ENCODE measurements at places on chromosomes 4 and X.

DNA sequence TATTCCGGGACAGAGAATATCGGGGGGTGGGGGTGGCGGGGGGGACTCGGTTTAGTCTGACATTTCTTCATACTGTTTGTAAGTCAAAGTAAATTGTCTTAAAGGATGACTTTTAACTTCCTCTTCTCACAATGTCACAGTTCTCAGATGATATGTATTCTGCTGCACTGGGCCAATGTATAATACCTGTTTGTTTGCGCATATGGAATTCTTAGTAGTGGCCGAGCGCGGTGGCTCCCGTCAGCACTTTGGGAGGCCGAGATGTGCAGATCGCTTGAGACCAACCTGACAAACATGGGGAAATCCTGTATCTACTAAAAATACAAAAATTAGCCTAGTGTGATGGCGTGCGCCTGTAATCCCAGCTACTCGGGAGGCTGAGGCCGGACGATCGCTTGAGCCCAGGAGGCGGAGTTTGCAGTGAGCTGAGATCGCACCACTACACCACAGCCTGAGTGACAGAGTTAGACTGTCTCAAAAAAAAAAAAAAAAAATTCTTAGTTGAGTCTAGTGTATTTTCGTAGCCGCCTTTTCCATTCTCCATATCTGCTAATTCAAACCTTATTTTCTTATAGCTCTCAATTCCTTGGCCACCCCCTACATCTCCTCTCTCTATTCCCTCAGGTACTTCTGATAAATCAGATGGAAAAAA is 851 bp downstream of the POLR2B start:
- no peak for DNase-seq

- no peak for DNase-seq
These were observed 6.0 kb downstream of the PLP1 start for GRCh38 chrX:103782640-103783039.

DNA sequence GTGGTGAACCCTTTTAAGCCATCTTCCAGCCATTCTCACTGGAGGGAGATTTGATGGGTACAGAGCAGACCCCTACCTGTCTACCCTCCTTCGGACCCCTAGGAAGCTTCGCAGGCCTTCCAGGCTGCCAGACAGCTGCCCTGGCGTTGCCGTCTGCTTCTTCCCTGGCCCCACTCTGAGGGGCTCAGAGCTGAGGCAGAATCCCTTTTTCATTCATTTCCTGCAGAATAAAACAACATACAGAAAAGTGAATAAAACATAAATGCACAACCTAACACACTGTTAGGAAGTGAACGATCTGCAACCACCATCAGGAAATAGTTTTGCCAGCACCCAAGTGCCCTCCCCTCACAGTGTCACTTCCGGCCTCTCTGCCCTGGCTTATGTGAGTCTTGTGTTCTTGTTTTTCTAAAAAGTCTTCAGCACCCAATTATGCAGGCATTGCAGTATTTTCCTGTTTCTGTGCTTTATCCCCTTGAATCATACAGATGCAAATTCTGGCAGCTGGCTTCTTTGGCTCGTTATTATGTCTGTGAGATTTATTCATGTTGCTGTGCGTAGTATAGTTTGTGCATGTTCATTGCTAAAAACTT is 5.6 kb upstream of the ADD1 start:
- DNase-seq, result peak; percentile 40

DNA sequence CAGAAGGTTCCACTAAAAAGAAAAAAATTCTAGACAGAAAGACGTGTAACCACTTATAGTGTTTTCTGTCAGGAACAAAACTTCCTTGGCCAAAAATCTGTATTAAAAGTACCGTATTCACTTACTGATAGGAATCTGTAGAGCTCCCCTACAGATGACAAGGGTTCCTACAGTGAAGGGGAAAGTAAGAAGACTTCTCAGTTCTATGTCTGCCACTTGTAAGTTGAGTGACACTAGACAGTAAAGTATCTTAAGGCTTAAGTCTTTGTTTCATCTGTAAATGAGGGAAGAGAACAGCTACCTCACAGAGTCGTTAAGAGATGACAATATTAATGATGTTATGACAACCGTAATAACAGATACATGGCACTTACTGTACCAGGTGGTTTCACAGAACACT is 3.3 kb downstream of the COQ2 start:
- DNase-seq, result no peak

DNA sequence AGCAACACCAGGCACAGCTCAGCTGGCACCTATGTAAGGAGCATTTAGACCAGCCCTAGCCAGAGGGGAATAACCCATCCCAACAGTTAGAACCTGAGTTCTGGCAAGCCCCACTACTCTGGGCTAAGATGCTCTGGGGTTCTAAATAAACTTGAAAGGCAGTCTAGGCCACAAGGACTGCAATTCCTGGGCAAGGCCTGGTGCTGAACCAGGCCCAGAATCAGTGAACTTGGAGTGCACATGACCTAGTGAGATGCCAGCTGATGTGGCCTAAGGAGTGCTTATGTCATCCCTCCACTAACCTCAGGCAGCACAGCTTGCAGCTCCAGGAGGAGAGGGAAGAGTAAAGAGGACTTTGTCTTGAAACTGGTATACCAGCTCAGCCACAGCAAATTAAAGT is 7.6 kb upstream of the PRRG3 start:
- no peak for DNase-seq

GRCh38 chr4:70945046-70945445 is 42.9 kb downstream of the MOB1B start:
- DNase-seq, result no peak

GRCh38 chr4:168882650-168883233 is 127.3 kb downstream of the CBR4 start:
- DNase-seq, result no peak

- no peak for DNase-seq
These were observed 32.4 kb upstream of the NMU start for GRCh38 chr4:55668449-55668848.

- DNase-seq, result no peak
These were observed 123.0 kb upstream of the PPP1R2C start for GRCh38 chrX:42900947-42901346.

DNA sequence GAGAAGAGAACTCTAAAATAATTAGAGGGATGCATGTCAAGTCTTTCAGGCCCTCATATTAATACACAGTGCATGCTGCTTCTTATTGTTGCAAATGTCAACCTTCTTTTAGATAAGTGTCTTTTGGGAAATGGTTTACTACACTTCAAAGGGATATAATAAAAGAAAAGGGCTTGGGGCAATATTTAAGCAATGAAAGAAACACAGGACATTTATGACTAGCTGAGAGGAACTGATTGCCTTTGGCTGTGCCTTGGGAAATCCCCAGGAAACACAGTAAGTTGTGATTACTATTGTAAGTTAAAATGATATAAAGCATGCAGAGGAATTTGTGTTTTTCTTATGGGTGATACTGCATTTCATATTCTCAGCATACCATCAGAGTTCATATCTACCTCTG is 1036.2 kb upstream of the GRID2 start:
- no peak for DNase-seq

DNA sequence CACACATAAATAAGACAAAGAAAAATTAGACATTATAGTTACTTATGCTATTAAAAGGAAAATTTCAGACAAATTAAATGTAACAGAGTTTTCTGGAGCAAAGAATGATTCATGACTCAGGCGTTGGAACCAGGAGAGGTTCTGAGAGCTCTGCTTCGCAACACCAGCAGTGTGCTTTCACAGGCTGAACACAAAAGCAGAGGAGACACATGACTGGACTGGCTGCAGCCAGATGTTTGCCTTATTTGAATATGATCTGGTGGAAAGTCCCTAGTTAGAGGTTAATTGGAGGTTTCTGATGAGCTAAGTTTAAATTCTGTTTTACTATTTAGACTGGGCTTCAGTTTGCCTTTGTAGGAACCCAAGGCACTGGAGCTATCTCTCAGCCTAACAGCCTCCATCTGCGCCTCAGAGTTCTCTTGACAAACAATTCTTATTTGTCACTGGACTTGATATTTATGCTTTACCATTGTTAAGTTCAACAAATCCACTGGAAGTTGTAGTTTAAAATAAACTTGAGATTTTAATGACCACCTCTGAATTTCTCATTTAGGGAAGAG is 16.2 kb downstream of the BOD1L1 start:
- DNase-seq, result no peak

DNA sequence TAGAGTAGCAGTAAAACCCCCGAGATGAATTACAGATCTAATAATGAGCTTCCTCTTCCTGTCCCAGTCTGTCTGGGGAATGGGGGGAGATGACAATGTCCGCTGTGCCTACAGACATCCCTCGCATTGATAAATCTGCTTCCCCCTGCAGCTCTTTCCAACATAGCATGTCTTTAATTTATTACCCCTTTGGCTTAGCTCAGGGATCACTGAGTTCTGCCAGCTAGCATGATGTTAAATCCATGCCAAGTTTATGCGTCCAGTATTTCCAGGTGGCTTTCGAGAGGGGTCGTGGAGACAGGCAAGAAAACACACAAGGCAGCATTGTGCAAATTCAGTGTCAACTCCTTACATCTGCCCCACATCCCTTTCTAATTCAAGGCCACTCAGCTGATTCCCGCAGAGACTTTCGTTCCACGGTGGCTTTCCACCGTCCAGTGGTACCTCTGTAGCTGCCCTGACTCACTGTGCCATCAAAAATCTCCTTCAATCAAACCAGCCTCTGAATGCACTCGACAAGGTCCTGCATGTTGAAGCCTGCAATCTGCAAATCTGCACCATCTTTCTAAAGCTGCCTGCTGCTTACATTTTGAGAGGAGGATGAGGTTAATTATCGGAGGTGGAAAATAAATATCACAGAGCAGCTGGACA is 75.1 kb downstream of the MXRA5 start:
- no peak for DNase-seq

DNA sequence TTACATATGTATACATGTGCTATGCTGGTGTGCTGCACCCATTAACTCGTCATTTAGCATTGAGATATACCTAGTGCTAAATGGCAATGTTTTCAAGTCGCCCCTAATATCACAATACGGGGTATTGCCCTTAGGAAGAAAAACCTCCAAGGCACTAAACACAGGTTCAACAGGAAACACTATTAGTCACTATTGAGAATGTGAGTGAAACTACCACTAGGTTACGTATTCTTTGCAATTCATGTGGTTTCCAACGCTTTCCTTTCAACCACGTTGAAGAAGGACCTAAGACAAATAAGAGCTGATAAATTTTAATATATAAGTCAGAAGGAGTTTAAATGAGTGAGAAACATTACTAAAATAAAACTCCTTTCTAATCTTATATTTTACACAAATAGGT is 134.7 kb upstream of the SPANXN4 start:
- DNase-seq, result no peak

DNA sequence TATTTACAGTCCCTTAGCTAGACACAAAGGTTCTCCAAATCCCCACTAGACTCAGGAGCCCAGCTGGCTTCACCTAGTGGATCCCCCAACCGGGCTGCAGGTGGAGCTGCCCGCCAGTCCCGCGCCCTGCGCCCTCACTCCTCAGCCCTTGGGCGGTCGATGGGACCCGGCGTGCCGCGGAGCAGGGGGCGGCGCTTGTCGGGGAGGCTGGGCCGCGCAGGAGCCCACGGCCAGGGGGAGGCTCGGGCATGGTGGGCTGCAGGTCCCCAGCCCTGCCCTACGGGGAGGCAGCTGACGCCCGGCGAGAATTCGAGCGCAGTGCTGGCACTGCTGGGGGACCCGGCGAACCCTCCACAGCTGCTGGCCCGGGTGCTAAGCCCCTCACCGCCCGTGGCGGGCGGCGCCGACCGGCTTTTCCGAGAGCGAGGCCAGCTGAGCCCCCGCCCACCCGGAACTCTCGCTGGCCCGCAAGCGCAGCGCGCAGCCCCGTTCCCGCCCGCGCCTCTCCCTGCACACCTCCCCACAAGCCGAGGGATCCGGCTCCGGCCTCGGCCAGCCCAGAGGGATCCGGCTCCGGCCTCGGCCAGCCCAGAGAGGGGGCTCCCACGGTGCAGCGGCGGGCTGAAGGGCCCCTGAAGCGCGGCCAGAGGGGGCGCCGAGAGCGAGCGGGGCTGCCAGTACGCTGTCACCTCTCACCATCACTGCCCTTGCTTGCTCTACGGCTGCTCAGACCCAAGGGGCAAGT is 39.4 kb downstream of the WFS1 start:
- DNase-seq, result no peak

DNA sequence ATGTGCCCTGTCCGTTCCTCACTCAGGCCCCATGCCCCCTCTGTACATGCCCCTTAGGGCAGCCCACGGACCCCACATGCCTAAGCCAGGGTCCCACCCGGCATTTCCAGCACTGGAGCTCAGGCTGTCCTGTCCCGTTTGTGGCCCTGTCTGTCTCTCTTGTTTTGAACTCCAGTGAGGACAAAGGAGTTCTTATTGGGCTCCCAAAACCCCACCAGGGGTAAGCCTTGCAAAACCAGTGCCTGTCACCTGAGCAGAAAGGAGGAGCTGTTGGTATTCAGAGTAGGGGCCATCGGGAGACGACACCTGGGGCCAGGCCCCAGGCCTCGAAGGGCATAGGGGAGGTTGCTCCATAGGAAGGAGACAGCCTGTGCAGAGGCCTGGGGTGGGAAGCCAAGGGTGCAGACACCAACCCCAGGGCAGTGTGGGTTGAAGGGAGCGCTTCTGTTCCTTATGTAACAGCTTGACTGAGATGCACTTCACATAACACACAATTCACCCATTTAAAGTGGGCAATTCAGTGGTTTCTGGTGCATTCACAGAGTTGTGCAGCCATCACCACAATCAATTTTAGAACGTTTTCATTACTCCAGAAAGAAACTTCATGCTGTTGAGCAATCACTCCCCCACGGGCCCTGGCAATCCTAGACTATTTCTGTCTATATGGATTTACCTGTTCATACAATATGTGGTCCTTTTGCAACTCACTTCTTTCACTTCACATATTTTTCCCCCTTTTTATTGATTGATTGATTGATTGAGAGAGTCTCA is 31.7 kb downstream of the MAN2B2 start:
- DNase-seq, result no peak

GRCh38 chrX:111649638-111650037 is 31.3 kb upstream of the ALG13 start:
- no peak for DNase-seq

GRCh38 chr4:48343035-48343434 is 1.7 kb downstream of the SLAIN2 start:
- no peak for DNase-seq

- no peak for DNase-seq
These were observed 145.0 kb upstream of the CT83 start for GRCh38 chrX:116607776-116608175.

DNA sequence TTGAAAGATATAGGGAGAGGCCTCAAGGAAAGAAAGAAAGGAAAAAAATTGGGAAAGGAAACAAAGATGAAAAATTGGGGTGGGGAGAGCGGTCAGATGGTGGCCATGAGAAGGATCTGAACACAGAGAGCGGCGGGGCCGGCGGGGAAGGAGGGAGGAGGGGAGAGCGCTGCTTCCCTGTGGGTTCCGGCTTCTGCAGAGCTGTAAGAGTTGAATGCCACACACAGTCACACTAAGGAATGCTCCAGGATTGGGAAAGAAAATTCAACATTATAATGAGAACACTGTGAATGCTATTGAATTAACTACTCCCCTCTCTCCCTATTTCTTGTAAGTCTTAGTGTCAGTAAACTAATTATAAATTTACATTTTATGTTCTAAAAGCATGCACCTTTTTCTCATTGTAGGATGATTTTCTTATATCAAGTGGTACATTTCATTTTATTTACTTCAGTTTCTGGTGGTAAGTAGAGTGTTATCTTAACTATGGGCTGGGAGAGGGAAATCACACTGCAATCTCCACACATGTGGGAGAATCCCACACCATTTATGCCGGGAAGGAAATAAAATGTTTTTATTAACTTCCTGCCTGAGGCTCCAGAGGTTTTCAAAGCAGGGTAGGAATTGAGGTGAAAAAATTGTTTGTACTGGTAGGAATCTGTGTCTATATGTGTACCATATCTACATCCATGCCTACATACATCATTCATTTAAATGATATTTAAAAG is 904 bp downstream of the F11 start:
- no peak for DNase-seq
